Putamen (tissue), 1 donor: ENCODE measurements at places on chromosomes 7 and 10.
A peak's percentile ranks its signal among the peaks of the same experiment; 100 is the strongest.

DNA sequence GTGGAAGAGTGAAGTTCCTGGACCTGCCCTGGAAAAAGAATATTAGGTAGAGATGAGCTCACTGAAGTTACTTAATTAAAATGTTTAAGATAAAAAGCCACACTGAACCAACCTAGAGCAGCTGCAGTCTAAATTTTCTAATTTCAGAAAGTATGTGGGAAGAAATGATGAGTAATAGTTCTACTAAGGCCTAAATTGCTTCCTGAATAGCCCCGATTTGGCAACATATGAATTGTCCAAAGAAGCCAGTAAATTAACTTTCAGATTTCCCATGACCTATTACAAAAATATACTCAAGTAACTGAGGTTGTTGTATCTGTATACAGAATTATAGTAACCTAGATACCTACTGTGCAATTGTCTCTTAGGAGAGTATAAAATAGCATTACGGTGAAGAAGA is 312.6 kb downstream of the IPMK start:
- DNase-seq: no peak

DNA sequence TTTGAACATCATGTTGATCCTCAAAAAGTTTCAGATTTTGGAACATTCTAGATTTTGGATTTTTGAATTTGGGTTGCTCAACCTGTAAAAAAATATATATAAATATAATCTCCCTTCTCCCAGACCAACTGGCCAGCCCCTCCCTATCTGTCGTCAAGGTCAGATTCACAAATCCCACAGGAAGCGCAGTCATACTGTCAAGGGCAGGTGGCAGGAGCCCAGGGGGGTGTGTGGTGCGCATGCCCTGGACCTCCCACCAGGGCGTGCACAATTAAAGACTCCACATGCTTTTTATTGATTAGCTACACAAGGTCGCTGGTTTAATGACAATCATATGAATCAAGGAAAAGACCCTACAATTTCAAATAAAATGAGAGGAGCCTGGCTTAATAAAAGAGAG is 77.0 kb upstream of the EEPD1 start:
- no peak for DNase-seq

- no peak for DNase-seq
Observed at GRCh38 chr7:1134951-1135350, 25.0 kb downstream of the ZFAND2A start.

GRCh38 chr7:25652366-25652765 is 424.1 kb upstream of the NPVF start:
- no peak for DNase-seq

DNA sequence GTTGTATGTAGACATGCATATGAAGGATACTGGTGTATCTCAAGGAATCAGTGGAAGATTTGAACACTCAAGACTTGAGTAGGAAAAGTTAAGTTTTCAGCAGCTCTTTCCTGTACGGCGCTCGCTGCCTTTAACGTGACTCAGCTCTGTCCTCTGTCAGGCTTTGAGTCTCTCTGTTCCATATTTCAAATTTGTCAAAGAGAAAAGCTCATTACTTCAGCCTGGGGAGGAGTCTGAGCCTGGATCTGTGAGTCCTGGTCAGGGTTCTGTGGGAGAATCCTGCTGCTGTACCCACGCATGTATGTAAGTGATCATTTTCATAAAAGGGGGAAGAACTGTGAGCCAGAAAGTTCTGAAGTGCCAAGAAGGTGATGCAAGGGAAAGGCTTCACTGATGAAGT is 13.8 kb upstream of the MPP7 start:
- no peak for DNase-seq

- DNase-seq: no peak
Observed at GRCh38 chr10:125396676-125397075, 236.3 kb upstream of the CTBP2 start.

- no peak for DNase-seq
Observed at GRCh38 chr7:115662120-115662519, 368.4 kb downstream of the TFEC start.

DNA sequence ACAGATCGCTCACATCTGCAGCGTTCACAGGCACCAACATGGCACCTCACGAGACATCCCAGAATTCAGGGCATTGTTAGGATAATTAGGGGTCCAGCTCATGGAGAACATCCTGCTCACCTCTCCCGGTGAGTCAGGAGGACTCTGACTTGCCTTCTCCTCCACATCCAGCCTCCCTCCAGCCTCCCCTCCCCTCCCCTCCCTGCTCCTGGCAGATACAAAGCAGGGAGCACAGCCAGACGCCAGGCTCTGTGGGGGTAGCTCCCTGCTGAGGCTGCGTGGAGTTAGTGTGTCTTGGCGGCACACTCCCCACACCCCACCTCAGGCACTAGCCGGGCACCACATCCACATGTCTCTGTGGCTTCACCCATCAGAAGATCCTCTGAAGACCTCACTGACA is 320.6 kb downstream of the CXCL12 start:
- no peak for DNase-seq

DNA sequence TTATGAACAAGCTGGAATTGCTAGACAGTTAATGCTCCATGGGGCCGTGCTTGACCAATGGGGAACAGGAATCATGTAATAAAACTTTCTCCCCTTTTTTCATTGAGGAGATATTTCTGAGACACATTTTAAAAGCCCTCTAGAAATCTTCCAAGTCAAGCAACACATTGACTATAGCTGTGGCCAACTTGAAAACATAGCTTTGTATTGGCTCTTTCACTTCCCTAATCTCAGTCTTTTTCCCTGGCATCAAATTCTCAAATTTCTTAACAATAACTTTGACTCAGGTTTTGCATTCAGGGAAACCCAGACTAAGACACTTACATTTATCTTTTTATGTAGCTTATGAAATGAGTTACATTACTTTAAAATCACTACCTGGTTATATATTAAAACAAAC is 947.1 kb upstream of the MBL2 start:
- no peak for DNase-seq

- no peak for DNase-seq
Observed at GRCh38 chr7:129907122-129907736, 45.5 kb downstream of the UBE2H start.

DNA sequence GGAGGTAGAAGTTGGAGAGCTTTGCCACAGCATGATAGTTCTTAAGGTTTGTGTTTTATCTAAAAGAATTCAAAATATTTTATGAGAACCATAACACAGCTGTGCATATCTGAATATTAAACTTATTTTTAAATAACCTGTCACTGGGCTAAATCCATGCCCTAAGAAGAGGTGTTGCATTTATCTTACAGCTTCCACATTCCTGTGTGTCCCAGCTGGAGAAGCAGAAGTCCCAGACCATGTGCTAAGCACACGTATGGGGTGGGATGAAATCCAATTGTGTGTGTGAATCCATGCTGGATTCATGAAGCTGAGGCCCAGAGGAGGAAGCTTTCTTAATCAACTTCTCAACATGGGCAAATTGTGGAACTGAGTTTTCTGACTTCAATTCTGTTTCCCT is 121.5 kb downstream of the PKD1L1 start:
- DNase-seq: no peak

DNA sequence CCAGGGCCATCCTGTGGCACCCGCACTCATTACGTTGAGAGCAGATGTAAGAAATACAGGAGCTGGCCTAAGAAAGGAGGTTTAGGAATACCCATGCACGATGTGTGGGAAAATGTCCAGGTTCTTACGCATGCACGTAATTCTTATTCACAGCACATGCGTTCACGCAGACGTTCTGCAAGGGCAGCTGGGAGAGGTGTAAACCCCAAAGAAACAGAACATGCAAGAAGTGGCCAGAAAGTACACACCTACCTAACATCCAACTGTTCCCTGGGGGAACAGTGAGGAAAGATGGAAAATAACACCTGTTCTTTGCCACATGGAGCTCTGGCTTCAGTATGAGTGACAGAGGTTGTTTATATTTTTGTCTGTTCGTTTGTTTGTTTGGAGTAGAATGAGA is 285.6 kb downstream of the PRPF18 start:
- no peak for DNase-seq

GRCh38 chr7:50304911-50305582 is 531 bp downstream of the IKZF1 start:
- no peak for DNase-seq

GRCh38 chr7:45269192-45269591 is 111.6 kb downstream of the RAMP3 start:
- no peak for DNase-seq

GRCh38 chr10:33791272-33791660 is 456.8 kb upstream of the NRP1 start:
- no peak for DNase-seq

- DNase-seq: no peak
Observed at GRCh38 chr10:15279236-15279635, 91.9 kb downstream of the FAM171A1 start.

- DNase-seq: no peak
Observed at GRCh38 chr7:118708741-118709140, 484.2 kb downstream of the ANKRD7 start.

DNA sequence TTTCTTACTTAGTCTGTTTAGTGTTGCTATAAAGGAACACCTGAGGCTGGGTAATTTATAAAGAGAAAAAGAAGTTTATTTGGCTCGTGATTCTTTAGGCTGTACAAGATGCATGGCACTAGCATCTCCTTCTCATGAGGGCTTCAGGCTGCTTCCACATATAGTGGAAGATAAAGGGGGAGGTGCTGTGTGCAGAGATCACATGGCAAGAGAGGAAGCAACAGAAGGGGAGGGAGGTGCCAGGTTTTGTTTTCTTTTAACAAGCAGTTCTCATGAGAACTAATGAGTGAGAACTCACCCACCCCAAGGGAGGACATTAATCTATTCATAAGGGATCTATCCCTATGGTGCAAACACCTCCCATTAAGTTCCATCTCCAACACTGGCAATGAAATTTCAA is 17.3 kb downstream of the CYP2E1 start:
- no peak for DNase-seq

GRCh38 chr10:101121654-101122031 is 9.5 kb upstream of the TLX1 start:
- DNase-seq: no peak

GRCh38 chr10:86963341-86963919 is 4.9 kb upstream of the ADIRF start:
- DNase-seq: no peak

DNA sequence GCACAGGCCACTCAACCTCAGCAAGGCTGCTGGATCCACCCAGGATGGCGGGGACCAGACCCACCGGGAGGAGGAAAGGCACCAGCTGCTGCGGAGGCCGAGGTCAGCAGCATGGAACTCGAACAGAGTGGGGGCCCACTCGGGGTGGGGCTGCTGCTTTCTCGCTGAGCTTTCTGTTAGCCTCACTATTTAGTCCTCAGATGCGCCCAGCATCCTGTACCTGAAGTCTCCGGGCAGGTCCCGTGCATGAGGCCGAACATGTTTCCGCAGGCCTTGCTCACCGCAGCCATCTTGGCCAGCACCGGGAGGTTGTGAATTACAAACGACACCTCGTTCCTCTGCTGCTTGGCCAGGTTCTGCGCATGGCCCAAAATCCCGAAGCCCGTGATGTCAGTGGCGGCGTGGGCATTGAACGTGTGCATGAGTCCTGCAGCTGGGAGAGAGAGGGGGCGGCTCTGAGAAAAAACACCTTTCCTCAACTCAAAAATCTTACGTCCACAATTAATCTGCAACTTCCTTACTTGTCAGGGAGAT is 22.8 kb upstream of the PHYH start:
- no peak for DNase-seq

GRCh38 chr7:105707967-105708762 is 126.9 kb upstream of the EFCAB10 start:
- no peak for DNase-seq

GRCh38 chr7:90844421-90844820 is 248.3 kb downstream of the CDK14 start:
- no peak for DNase-seq

- no peak for DNase-seq
Observed at GRCh38 chr10:110460111-110460809, 37.4 kb upstream of the DUSP5 start.

DNA sequence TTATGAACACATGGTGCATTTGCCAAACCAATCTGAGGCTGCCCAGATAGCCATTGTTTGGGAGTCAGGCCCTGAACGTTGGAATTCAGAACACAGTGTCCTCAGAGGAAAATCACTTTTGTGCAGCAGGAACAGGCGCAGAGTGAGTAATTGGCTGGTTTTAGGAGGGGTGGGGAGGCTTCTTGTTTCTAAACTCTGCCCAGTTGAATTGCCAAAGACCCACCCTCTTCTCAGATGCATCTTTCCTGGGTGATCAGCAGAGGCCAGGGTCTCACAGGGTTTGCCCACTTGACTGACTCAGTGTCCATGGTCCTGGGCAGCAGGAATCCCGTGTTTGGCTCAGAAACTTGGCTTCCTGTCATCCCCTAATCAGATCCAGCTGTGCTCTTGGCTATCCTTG is 24.3 kb downstream of the PRLHR start:
- DNase-seq: peak; percentile 55

- DNase-seq: no peak
Observed at GRCh38 chr10:18456984-18457383, 194.4 kb downstream of the NSUN6 start.

DNA sequence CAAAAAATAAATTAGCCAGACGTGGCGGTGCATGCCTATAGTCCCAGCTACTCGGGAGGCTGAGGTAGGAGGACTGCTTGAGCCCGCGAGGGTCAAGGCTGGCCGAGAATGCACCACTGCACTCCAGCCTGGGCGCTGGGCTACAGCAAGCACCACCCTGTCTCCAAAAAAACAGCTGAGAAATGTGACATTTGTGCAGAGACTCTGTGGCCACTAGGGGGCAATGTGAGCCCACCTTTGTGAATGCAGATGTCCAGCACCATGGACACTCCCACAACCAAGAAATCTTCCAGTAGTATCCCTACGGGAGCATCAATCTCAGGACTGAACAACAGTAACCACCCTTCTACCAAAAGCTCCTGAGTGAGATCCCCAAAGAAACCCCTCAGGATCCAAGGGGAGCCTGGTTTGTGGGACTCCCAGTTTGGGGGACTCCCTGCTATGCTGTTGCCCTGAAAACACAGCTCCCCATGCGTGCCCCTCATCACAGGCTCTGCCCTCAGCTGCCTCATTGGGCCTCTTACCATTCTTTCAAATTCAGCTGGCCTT is 6.2 kb upstream of the AHCYL2 start:
- DNase-seq: peak; percentile 79

DNA sequence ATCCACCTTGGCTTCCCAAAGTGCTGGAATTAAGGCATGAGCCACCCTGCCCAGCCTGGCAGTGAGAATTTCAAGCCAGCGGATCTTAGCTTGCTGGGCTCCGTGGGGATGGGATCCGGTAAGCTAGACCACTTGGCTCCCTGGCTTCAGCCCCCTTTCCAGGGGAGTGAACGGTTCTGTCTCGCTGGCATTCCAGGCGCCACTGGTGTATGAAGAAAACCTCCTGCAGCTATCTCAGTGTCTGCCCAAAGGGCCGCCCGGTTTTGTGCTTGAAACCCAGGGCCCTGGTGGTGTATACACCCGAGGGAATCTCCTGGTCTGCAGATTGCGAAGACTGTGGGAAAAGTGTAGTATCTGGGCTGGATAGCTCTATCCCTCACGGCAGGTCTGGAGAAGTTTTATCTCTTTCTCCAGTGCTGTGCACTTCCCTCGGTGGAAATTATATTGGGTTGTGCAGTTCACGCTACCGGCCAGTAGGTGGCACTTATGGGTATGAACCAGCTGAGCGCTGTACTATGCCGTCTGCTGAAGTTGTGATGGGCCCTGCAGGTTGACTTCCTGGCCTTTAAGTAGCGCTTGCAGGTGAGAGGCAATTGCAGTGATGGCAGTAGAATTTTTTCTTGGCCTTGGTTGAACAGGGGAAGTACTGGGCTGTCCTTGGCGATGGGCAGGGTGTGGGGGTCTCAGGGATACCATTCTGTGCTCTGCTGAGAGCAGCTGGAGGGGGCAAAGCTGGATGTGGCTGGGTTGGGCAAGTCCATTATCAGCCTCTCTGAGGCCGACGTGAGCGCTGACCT is 138.0 kb upstream of the MTPN start:
- no peak for DNase-seq
